Globus pallidus (tissue), 1 donor: ENCODE measurements at places on chromosomes 1 and 21.

DNA sequence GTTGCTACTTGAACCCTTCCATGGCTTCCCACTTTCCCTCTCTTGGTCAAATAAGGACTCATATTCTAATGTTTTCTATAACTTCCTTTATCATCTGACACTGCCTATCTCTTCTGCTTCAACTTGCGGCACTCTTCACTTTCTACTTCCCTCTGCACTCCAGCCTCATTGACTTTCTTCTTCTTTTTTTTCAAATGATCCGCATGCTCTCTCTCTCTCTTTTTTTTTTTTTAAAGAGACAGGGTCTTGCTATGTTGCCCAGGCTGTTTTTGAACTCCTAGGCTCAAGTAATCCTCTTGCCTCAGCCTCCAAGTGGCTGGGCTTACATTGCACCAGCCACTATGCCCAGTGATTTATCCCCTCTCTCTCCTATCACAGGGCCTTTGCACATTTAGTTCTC lies 7.3 kb upstream of the IL10 start:
- no peak for DNase-seq

GRCh38 chr1:3004285-3005205 lies 16.7 kb upstream of the ACTRT2 start:
- no peak for DNase-seq

- no peak for DNase-seq
Measured at GRCh38 chr1:211609120-211610024, 30.4 kb upstream of the SLC30A1 start.

- DNase-seq: no peak
Measured at GRCh38 chr21:36422279-36423098, 37.3 kb downstream of the CHAF1B start.

GRCh38 chr1:91797164-91797563 lies 88.8 kb downstream of the TGFBR3 start:
- DNase-seq: no peak

DNA sequence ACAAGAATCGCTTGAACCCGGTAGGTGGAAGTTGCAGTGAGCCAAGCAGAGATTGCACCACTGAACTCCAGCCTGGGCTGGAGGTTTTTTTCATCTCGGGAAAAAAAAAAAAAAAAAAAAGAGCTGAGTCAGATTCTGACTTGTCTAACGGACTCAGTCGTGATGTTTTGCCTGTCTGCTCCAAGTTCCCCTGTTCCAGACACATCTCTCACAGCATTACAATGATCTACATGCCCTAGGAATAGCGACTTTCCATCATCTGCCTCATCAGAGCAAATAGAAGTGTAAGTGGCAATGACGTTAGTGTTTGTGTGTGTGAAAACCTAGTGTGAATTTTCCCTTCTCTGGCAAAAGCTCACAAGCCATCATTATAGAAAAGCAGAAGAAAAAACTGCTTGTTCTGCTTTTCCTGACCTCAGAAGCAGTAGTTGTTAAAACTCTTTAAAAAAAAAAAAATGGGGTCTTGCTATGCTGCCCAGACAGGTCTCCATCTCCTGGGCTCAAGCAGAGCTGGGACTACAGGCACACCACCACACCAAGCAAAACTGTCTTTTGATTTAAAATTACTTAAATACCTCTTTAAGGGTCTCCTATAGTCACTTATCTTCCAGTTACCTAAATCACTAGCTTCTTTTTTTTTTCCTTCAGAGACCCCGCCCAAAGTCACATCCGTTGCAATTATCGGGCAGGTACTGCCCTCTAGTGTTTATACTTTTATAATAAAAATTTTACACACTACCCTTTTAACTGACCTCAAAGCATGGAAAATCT lies 37.3 kb downstream of the PLEKHO1 start:
- peak; percentile 52 for DNase-seq

DNA sequence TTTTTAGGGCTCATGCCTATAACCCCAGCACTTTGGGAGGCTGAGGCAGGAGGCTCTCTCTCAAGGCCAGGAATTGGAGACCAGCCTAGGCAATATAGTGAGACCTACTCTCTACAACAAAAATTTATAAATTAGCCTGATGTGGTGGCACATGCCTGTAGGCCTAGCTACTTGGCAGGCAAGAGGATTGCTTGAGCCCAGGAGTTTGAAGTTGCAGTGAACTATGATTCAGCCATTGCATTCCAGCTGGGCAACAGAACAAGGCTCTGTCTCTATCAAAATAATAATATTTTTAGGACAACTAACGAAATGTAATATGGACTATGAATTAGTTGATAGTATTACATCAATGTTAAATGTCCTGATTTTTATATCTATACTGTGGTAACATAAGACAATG lies 68.8 kb upstream of the ARID1A start:
- DNase-seq: no peak

- no peak for DNase-seq
Measured at GRCh38 chr1:57976216-57976615, 552.4 kb upstream of the DAB1 start.

- DNase-seq: no peak
Measured at GRCh38 chr1:210456731-210457255, 128.1 kb downstream of the HHAT start.

DNA sequence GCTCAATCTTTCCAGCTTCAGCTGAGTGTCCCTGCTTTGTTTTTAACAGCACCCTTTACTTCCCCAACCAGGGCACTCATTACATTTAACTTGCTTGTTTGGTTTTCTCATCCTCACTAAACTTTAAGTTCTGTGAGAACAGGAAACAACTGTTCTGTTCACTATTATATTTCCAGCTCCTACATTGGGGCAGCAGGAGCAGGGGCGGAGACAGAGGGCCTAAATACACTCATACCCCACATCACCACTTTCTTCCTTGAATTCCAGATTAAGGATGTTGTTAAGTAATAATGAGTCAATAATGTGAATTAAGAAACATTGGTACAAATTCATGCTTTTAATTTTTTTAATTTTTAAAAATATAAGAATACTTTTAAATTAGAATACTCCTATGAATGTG lies 6.0 kb downstream of the DRAM2 start:
- DNase-seq: no peak

GRCh38 chr1:67465375-67465774 lies 35.2 kb upstream of the SERBP1 start:
- no peak for DNase-seq

DNA sequence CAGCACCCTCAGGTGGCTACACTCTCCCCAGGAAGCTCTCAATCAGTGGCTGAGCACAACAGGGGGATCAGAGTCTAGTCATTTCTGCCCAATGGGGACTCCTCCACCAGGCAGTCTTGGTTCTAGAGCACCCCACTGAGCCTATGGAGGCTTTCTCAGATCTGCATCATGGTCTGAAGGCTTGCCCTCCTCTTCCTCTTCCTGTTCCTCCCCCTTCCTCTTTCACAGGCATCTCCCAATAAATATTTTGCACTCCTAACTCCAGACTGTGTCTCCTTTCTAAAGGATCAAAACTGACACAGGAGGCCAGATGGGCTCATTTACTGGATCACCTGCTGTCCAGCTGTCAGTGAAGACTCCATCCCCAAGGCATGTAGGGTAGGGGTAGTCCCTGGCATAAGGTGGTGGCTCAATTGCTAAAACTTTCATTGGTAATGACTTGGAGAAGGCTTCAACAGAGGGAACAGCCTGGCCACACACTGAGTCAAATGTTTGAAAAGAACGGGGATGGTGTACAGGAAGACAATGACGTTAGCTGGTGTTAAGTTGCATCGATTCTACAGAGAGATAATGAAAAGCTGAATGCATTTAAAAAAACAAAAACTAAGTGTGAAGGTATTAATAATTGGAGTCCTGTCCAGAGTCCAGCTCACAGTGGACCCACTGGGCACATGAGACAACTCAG lies 84.2 kb upstream of the SLC2A1 start:
- DNase-seq: no peak

GRCh38 chr21:21860888-21861287 lies 862.7 kb downstream of the NCAM2 start:
- DNase-seq: no peak

GRCh38 chr1:185987611-185988321 lies 253.6 kb downstream of the HMCN1 start:
- no peak for DNase-seq

GRCh38 chr1:198270273-198270828 lies 113.6 kb downstream of the NEK7 start:
- no peak for DNase-seq

DNA sequence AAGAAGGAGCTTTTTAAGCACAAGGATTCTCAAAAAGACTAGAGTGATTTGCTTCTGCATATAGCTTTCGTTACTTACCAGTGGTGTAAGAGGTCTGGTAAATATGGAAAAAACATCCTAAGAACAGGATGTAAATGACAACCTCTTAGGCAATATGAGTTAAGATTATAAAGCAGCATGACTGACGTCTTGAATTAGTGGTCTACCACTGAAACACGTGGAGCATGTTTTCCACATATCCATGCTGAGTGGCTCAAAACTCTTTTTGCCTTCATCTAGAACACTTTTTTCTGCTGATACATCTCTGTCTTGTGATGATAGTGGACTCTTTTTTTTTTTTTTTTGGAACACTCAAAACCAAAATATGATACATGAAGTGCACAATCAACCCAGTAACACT lies 44.6 kb downstream of the RCAN1 start:
- no peak for DNase-seq

- DNase-seq: no peak
Measured at GRCh38 chr1:5571438-5571837, 420.8 kb downstream of the NPHP4 start.

DNA sequence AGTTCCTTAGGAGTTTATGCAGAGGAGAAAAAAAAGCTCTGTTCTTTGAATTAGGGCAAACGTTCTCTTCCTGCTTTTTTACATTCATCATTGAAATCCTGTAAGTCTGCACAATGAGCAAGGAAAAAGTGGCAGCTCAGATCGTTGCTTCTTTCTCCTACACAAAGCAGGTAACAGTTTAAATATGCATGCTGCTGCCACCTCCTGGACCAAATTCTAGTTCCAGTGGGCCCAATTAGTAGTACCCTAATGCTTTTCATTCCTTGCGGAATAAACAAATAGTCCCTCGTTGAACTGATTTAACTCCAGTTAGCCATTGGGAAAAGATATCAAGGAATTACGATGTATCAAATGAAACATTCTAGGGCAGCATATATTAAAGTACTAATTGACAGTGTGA lies 20.1 kb downstream of the YTHDF2 start:
- DNase-seq: no peak

DNA sequence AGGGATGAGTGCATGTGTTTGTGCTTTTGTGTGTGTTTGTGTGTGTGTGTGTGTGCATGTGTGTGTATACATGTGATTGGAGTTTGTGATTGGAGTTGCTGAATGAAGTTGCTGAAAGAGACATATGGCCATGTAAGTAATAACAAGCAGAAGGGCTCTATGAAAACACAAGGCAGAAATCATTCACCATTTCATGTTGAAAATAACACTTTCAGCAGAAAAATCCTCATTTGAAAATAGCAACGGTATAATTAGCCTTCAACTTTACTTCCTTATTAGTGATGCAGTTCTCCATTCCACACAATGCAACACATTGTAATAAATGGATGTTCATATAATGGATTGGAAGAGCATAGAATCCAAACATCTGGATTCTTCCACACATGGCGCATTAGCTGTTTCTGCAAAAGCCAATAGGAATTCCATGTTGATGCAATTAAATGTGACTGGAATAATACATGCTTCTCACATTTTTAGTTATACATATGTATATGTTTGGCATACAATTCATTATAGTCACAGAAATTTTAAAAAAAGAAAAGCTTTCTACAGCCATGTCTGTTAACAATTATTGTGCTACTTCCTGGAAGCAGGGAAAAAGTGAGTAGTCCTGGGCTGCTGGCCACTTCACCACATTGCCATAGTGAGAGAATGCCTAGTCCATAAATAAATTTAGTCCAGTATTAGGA lies 538.0 kb downstream of the LTN1 start:
- no peak for DNase-seq

DNA sequence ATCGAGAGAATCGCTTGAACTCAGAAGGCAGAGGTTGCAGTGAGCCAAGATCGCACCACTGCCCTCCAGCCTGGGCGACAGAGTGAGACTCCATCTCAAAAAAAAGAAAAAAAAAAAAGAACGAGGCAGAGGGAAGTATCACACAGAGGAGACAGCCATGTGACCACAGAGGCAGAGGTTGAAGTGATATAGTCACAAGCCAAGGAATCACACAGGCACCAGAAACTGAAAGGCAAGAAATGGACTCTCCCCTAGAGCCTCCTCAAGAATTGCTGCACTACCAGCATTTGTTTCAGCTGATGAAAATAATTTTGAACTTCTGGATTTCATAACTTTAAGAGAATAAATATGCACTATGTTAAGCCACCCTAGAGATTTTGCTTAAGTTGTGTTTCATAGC lies 459.6 kb downstream of the PTPRC start:
- DNase-seq: no peak

DNA sequence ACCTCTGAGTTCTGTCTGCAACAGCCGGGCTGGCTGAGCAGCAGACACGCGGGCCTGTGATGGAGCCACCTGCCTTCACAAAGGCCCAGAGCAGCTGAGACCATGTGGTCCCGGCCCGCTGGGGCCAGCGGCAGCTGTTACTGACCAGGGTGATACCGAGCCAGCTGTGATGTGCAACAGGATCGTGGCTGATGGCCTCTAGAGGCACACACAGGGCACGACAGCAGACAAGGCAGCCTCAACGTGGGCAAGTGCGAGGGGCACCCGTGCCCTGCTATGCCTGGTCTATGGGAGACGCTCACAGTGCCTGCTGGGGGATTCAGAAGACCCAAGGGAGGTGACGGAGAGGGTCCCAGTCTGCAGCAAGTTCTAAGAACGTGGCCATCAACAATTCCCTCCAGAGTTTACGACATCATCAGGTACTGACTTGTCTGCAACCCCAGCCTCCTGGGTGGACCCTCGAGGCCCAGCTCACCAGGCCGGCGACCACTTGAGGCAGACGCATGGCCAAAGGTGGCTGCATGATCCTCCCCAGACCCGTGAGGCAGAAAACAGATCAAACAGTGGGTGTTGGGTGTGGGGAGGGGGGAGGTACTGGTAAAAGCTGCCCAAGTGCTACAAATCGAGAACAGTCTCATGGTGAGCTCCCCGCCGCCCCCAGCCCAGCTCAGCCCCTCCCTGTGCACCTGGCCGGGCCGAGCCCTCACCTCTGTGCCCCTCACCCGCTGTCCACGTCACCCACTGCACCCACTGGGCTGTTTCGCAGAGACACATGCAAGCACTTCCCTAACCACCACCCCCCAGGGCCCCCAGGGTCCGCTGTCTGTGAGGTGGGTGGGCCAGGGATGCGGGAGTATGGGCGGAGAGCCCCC lies 6.0 kb downstream of the POFUT2 start:
- peak; percentile 58 for DNase-seq

GRCh38 chr1:156491151-156491949 lies 9.2 kb downstream of the MEF2D start:
- DNase-seq: no peak

DNA sequence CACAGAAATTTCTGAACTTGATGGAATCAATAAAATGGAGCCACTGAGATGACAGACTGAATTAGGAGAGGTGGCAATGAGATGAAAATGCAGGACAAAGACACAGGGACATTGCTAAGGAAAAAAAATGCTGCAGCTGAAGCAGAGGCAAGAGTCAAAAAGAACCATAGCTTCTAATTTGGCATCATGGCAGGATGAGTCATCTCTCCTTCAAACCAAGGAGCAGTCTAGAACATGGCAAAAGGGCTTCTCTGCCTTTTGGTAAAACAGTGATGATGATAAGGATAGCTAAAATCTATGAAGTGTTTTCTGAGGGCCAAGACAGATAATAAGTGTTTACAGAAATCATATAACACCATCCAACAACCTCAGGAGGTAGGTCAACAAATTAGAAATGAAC lies 16.8 kb downstream of the SLC19A2 start:
- no peak for DNase-seq
